Fibroblast of skin of back (primary cell): ENCODE measurements at places on chromosomes 12 and 14.

DNA sequence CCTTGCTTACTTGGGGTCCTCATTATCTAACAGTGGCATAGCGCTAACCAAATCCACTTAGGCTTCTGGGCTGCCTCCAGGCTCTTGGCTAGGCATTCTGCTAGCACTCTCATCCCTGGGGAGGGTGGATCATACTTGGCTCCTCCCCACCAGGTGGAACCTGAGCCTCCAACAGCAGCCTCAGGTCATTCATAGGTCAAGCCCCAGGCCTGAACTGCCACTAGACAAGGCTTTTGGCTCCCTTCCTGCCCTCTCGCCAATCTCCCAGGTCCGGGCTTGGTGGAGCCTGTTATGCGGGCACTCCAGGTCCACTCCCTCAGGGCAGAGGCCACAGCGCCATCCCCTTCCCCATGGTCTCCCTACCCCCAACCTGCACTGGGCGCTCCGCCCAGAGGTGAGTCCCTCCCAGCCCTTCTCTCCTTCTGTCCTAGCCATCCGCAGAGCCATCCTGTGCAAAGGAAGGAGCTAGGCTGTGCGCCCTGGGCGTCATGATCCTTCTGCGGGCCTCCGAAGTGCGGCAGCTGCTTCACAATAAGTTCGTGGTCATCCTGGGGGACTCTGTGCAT is 154.9 kb upstream of the AMIGO2 start:
- no peak for DNase-seq

GRCh38 chr12:13205809-13206559 is 9.5 kb downstream of the EMP1 start:
- DNase-seq, result peak; percentile 100

DNA sequence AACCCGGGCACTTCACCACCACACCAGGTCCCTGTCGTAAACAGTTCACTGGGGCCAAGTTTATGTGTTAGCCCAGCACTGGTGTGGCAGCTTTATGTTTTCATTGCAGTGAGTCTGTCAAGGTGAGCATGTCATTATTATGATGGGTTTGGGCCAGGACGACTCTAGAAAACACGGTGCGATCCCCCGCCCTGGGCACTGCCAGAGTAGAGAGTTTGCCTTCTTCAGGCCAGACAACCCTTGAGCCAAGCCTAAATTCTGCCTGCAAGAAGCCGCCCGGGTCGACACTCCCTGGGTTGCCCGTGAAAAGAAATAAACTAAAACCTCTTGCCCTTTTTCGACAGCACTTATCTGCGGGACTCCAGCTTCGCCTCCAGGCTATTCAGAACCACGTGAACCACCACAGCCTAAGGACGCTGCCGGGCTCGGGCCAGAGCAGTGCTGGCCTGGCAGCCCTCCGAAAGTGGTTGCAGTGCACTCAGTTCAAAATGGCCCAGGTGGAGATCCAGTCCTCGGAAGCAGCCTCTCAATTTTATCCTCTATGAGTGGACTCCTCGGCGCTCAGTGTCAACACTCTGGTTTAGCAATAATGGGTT is 81.8 kb downstream of the PRIMA1 start:
- DNase-seq, result no peak

DNA sequence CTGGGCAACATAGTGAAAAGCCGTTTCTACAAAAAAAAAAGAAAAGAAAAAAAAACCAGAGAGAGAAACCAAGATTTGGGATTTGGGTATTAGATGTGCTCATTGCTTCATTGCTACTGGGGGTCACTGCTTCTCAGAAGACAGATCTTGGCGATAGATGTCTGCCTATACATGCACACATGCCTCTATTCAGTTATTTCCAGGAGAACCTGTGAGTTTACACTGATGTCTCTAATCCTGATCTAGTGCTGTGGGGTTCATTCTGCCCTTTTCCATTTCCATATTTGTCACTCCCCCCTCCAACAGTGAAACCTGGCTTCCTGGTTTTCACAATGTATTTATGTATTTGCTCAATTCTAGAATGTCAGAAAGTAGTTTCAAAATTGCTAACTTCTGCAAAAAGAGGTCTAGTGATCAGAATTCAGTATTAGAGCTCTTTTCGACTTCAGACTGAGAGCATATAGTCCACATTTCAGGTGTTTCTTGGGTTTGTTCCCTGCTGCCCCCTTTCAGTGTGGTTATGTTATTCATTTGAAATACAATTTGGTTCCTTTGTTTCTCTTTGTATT is 111.0 kb downstream of the SLC25A47 start:
- no peak for DNase-seq

DNA sequence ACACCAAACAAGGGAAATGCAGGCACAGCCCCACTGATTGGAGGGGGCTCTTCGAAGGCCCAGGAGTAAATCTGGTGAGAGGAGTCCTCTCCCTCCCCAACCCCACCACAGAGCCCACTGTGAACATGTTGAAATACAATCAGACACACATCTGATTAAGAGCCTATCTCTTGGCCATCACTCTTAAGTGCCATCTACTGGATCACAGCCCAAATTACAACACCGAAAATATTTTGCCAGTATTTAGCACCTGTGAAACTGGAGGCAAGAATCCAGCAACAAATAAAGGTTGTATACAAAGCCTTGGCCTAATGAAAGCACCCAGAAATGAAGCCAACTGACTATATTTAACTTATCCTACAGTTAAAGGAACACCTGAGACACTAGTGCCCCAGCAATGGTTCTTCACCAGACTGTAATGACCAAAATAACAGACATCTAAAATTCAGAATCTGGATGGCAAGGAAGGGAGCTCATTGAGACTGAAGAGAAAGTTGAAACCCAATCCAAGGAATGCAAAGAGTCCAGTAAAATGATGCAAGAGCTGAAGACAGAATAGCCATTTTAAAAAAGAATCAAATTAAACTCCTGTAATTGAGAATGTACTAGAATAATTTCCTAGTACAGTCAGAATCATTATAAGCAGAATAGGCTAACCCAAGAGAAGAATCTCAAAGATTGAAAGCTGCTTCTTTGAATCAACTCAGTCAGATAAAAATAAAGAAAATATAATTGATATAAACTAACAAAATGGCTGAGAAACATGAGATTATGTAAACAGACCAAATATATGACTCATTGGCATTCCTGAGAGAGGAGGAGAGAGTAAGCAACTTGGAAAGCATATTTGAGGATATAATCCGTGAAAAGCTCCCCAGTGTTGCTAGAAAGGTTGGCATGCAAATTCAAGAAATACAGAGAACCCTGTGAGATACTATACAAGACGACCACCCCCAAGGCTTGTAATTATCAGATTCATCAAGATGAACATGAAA is 1117.0 kb downstream of the FLRT2 start:
- DNase-seq, result peak; percentile 70

GRCh38 chr14:74516451-74517160 is 23.0 kb downstream of the ISCA2 start:
- peak; percentile 60 for DNase-seq

DNA sequence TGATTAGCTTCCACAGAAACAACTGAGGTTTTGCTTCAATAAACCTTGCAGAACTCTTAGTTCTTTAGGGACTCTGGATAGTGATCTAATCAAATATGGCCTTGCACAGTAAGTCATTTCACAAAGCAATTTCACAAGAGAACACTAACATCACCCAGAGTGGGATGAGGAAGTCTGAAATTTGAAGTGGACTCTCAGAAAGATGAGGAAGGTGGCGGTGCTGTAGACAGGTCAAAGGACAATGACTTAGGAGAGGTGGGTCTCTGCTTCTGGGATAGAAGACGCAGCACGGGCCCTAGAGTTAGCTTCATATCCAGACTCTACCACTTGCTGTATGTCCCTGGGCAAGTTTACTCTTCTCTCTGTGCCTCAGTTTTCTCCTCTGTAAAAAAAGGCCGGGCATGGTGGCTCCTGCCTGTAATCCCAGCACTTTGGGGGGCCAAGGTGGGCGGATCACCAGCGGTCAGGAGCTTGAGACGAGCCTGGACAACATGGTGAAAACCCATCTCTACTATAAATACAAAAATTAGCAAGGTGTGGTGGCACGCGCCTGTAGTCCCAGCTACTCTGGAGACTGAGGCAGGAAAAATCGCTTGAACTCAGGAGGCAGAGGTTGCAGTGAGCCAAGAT is 18.9 kb downstream of the FOS start:
- no peak for DNase-seq

DNA sequence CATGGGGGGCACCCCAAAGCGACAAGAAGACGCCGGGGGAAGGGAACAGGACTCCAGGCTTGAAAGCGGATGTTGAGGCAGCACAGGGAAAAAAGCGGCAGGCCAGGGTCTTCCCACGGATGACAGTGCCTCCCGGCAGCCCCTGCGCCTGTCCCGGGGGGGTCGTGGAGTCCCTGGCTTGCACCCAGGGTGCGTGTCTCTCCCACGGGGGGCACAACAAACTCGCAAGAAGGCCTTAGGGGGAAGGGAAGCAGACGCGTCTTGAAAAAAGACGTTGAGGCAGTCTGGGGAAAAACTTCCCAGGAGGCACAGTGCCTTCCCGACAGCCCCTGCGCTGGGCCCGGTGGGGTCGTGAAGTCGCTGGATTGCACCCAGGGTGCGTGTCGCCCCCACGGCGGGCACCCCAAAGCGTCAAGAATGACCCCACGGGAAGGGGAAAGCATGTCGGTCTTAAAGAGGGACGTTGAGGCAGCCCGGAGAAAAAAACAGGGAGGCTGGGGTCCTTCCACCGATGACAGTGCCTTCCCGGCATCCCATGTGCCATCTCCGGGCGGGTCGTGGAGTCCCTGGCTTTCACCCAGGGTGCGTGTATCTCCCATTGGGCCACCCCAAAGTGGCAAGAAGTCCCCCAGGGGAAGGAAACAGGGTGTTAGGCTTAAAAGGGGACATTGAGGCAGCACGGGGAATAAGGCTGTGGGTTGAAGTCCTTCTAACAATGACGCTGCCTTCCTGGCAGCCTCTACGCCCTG is 159.9 kb upstream of the ALG10B start:
- no peak for DNase-seq

DNA sequence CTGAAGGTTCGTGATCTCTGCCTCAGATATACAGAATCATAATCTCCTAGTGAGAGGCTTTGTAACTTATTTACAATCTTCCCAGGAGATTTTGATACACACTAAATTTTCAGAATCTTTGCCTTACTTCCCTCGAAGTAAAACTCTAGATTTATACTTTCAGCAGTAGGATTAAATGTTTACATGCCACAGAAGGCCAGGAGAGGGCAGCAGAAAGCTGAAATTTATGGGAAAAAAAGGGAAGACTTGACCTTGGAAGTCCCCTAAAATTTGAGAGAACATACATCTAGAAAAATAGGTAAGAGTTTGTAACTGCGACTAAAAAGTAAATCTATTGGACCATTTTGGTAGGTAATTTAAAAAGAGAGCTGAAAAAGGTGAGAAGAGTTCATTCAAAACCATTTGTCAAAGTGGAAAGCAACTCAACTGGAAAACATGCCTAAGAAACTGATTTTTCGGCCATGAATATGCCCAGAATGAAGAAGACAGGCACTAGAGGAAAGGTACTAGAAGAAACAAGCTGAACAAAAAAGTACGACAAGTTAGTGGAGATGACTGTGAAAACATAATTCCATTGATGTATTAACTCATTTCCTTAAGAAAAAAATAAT is 242.0 kb upstream of the MDGA2 start:
- DNase-seq, result peak; percentile 9

GRCh38 chr14:53128303-53129028 is 24.7 kb downstream of the DDHD1 start:
- DNase-seq, result no peak

DNA sequence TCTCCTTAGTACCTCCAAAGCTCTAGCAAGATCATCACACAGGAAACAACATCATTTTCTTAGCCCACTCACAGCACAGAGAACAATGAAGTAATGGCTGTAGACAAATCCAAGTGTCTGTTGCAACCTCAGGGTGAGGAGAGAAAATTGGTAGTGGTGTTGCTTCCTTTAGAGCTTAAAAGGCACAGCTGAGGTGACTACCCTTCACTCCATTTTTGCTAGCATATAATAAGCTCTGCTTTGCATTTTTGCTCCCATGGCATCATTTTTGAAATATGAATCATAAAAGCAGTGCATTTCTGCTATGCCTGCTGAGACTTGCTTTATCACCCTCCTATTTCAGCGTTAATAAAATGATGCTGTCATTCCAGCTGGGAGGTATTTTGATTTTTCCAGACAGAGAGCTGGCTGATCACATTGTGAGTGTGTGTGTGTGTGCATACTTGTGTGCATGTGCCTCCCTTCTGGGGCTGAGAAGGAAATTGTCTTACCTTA is 18.5 kb upstream of the PCNX1 start:
- peak; percentile 91 for DNase-seq

DNA sequence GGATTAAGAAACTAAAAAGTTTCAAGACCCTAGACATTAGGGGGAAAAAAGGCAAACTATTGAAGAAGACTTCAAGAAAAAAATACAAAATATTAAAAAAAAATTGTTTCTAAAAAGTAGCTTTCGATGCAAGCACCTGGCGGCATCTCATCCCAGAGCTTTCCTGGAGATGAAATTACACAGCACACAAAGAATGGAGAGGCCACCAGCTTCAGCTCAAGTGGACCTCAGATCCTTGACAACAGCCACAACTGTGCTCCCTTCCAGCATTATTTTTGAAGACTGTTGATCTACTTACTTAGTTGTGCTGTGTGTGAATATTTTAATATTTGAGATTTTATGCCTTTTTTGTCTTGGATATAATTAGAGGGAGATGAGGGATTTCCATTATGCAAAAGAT is 479.0 kb downstream of the GLT1D1 start:
- no peak for DNase-seq

DNA sequence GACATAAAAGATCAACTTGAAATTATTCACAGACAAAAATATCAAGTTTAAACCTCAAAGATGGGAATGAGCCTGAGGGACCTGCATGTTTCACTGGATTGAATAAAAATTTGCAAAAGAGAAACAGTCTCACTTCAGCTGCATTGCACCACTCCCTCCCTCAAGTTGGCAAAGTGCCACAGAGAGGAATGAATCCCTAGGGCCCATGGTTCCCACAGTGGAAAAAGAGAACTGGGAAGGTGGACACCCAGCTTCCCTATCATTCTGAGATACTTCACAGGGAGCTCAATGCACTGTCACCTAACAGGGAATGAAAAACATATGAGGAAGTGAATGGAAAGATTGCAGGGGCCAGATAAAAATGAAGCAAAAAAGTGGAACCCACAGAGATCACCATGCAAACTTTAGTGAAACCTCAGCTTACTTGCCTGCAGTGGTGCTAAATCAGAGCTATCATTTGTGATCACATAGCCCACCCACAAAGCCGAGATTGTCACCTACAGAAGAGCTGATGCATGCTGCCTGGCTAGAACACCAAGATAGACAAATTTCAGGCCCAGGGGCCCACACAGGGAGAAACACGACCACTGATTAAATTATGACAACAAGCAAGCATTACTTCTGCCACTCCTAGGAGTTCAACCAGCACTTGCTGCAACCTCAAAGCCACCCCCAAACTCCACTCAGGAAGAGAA is 911.3 kb downstream of the LRFN5 start:
- no peak for DNase-seq

DNA sequence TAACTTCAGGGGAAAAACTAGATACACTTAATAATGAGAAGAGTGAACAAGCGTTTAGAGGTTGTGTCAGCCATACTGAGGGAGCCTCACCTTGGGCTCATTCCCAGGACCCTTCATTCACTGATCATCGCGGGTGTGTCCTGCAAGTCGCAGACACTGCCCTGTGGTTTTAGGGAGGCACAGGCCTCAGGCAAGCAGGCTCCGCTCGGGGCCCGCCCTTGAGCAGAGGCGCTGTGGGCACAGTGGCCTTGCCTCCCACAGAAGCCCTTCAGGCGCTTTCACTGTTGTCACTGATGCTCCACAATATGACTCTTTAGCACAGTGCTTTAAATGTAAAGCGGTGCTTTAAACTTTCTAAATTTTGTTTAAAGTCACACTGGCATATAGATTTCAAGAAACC is 67.4 kb downstream of the DDX51 start:
- DNase-seq, result no peak

- peak; percentile 43 for DNase-seq
Observed at GRCh38 chr14:67411820-67412421, at the start of gene PLEK2. Gene PLEK2 (minus strand): TSS chr14:67412165. CDS start chr14:67412059, 106 bp downstream.

- no peak for DNase-seq
Observed at GRCh38 chr12:56709759-56710376, 15.2 kb downstream of the NACA start.
